ENCODE measurements at places on chromosomes 1 and 21.

GRCh38 chr1:66246351-66247269 lies 287.3 kb upstream of the SGIP1 start:
- no peak for DNase-seq

DNA sequence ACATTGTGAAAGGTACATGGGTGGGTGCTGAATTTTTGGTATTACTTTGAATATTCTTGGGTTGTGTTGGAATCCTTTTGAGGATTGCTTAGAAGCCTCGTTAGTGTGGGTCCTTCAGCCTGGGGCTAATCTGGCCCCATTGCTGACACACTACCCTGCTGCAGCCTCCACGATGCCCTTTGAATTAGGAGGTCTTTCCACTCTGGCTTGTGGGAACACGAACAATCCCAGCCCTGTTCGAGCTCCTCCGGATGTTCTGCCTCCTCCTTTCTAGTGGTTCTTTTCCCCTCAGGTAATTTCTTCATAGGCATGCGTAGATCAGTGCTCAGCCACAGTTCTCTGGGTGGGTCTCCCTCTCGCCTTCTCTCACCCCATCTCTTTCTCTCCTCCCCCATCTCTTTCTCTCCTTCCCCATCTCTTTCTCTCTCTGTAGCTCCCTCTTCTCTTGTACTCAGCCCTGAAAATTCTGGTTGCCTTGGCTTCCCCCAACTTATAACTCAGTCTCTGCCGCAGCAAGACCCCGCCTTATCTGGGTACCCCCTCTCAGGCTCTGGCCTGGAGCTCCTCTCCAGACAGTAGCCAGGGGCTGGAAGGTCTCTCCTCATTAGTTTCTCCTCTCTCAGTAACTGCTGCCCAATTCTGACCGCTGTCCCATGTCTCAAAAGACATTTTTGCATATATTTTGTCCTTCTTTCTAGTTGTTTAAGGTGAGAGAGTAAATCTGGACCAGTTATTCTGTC lies 46.0 kb upstream of the SLC19A1 start:
- DNase-seq, result no peak

DNA sequence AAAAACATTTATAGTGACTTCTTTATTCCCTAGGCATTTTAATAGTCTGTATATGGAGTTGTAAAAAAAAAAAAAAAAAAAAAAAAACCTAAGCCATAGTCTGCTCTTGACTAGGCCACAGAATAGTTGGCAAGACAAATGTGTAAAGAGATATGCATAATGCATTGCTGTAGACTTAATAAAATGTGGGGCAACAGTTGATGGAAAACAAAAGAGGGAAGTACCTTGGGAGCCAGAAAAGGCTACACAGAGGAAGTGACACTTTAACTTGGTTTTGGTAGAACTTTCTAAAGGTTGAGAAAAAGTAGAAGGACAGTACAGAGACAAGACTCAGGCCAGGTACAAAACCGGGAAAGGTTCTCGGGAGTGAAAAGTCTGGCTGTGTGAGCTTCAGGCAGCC lies 802.9 kb upstream of the ADAMTS5 start:
- no peak for DNase-seq

DNA sequence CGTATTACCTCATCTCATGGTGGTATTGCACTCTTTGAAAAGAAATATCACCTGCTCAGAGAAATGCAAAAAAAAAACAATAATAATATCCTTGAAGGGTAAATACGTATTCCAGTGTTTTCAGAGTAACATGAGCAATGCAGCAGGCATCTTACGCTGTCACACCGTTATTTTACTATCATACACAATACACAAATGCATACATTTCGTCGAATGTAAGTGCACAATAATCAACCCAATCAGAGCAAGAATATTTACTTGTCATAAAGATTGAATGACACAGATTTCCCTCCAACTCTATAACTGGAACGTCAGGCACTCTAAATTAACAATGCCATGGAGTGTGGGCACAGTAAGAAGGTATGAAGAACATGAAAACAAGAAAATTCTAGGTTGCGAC lies 1050.1 kb downstream of the PLA2G4A start:
- no peak for DNase-seq

DNA sequence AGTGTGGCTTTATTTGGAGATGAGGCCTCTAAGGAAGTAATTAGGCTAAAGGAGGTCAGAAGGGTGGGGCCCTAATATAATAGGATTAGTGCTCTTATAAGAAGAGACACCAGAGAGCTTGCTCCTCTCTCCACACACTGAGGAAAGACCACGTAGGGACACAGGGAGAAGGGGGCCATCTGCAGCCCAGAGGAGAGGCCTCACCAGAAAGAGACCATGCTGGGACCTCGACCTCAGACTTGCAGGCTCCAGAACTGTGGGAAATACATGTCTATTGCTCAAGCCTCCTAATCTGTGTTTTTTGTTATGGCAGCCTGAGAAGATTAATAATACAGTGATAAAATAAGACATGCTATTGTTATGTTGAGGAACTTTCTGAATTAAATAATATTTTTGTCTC lies 8.3 kb downstream of the RCAN1 start:
- no peak for DNase-seq

GRCh38 chr1:221849897-221850296 lies 108.0 kb upstream of the DUSP10 start:
- DNase-seq, result no peak

DNA sequence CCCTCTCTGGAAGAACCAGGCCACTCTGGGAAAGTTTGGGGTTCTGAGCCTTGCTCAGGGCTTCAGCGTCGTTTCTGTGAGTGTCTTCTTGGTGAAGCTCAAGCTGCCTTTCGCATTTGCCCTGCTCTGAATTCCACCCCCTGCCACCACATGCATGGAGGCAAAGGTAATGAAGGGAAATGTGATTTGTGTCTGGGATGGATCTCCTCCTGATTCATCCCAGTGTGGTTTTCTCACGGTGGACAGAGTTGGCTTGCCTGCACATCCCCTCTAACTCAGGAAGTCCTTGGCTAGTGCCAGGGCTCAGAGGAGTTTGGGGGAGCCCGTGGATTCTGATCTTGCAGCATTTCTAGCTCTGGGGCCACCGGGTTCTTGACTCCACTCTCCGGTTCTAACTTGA lies 173.6 kb upstream of the RAB4A start:
- DNase-seq, result no peak

- no peak for DNase-seq
Observed at GRCh38 chr1:216090556-216090955, 332.7 kb downstream of the USH2A start.

DNA sequence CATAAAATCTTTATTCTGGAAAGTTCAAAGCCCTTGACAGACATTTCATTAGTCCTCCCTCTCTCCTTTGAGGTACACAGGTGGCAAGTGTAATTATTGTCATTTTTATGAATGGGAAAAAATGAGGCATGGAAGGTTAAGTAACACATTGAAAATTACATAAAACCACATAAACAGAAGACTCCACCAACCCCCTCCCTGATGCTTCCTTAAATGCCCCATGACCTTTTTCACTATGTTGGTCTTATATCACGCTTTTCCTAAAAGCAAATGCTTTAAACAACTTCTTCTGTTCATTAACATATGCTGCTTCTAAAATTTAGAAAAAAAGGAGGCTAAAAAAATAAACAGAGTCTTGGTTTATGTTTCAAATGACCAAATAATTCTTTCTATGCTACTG lies 648.4 kb downstream of the PTPRC start:
- DNase-seq, result no peak

- no peak for DNase-seq
Observed at GRCh38 chr1:38489844-38490270, 369.7 kb downstream of the RRAGC start.

- no peak for DNase-seq
Observed at GRCh38 chr1:31140299-31140698, 74.8 kb upstream of the PUM1 start.

GRCh38 chr1:233440951-233441401 lies 113.5 kb downstream of the MAP3K21 start:
- peak; percentile 5 for DNase-seq

DNA sequence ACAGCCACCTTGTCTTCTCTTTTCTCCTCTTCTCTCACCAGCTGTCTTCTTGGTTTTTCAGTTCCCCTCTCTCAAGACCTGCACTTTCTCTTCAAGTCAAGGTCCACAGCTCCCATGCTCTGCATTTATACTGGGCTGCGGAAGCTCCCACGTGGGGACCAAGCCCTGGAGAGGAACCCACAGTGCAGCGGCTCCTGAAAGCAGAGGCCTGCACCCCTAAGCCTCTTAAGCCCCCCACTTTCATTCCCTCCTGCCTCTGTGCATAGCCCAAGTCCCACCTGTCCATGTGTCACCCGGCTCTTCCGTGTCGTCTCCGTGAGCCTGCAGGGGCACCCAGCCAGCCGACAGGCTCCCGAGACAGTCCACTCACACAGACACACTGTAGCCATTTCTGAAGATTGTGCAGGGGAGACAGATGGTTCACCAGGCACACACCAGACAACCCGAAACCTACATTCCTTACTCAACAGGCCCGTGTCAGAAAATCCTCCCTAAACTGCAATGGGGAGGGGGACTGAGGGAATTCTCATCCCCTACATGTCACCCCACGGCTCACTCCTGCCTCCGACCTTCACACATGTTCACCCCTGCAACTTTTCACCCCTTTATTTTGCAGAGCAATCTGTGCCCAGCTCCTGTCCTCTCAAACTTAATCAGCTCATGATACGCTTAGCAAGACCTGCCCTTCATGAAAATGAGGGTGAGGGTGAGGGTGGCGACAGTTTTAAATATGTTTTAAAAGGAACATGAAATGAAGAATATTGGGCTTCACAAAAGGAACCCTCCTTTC lies 6.3 kb downstream of the MX2 start:
- DNase-seq, result no peak

- peak; percentile 70 for DNase-seq
Observed at GRCh38 chr1:226677027-226678020, 61.8 kb downstream of the ITPKB start.

DNA sequence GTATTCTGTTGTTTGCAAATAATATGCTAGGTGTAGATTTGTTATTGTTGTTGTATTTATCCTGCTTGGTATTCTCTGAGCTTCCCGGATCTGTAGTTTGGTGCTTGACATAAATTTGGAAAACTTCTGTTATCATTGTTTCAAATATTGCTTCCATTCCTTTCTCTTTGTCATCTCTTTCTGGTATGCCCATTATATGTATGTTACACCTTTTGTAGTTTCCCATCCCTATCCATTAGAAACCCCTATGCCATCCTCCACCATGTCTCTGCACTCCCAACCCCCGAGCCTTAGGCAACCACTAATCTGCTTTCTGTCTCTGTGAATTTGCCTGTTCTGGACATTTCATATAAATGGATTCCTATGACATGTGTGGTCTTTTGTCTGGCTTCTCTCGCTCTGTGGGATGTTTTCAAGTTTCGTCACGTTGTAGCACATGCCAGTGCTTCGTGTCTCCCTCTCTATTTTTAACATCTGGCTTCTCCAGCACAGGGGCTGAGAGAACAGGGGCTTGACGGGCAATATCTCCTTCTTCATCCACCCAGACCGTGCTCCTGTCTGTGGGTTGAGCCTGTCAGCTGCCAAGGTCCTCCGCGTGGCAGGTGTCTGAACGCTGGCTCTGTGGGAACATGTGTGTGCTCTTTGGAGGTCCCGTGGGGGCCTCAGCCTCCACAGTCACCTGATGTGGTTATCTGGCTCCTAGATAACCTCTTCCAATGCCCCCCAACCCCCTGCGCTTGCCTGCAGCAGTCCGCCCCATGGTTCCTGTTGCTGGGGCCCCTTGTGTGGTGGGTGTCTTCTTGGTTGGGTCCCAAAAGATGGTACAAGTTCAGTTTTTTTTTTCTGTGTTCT lies 32.8 kb upstream of the MAN1C1 start:
- DNase-seq, result no peak

- no peak for DNase-seq
Observed at GRCh38 chr1:68585351-68585750, 88.5 kb upstream of the DEPDC1 start.

DNA sequence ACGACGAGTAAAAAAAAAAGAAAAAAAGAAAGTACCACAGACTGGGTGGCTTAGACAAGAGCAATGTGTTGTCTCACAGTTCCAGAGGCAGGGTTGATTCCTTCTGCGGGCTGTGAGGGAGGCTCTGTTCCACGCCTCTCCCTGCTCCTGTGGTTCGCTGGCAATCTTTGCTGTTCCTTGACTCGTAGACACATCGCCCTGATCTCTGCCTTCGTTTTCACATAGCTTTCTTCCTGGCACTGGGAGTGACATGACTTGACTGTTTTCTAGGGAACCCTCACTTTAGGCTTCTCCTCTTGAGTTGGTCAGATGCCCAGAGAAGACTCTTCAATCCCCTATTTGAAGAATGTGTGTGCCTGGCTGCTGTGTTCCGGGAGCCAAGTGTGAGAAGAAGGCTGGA lies 133.6 kb downstream of the TM2D1 start:
- no peak for DNase-seq

DNA sequence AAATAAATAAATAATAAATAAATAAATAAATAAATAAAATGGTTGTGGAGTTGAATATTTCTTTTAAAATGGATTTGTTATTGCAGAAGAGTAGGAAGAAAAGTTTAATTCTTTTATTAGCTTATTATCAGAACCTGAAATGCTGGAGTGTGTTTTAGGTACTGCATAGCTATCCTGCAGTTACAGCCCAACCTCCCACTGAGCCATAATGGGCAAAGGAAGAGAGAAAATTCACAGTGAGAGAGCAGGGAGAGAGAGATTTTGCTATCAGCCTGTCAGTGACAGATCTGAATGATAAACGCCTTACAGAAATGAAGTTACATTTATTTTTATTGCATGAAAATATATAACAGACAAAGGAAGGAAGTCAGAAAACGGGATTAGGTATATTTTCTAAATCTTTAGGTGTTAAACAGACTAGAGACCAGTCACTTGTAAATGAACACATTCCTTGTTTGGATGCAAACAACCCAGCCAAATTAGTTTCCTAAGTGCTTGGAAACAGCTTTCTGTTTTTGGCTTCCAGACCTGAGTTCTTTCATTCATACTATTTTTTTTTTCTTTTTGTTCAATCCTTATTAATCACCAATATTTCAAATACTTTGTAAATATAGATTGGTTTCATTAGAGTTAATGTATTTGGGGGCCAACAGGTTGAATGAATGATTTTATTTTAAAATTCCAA lies 425.3 kb downstream of the USP25 start:
- no peak for DNase-seq

DNA sequence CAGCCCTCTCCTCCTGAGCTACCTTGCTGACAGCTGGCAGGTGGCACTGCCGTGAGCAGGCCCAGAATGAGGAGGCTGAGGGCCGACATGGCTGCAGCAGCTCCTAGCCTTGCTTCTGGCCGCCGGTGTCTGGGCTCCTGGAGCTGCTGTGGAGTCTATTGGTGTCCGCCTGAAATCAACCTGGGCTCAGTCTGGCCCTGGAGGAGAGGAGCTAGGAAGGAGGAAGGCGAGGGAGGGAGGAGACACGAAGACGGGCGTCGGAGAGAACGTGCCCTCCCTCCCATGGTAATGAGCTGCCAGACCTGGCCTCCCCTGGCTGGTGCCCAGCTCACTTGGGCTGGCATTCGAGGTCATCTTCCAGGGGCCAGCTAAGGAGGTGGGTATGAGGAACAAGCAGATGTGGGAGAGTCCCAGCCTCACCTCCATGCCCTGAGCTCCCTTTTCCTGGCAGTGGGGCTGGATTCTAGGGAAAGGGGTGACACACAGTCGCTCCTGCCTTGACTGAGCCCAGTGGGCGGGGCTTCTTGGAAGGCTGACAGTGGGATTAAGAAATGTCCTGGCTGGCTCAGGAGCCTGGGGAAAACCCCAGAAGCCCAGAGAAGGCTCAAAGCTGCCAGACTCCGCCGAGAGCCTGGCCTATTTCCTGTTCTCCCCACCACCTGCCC lies at the start of gene PDZK1IP1:
TSS of gene PDZK1IP1 (minus strand) at position 193 of the 665 bp plus-strand sequence. CDS start at position 89, 104 bp downstream.
- no peak for DNase-seq

- no peak for DNase-seq
Observed at GRCh38 chr1:243550276-243550675, 294.4 kb downstream of the SDCCAG8 start.

- no peak for DNase-seq
Observed at GRCh38 chr1:69263921-69264391, 303.8 kb upstream of the LRRC7 start.
